ENCODE measurements at places on chromosomes 4 and X. TPM values are rescaled to one million over a fixed set of nuclear protein-coding genes. Genes with fewer than 3 reads are reported as not detected.

Gene NDNF
- 12.0 TPM for total RNA-seq

Gene CEP44
- 15.6 TPM for total RNA-seq

Gene MAGEA2B
- not detected for total RNA-seq

Gene FAM9C
- not detected for total RNA-seq

Gene CT45A1
- total RNA-seq = 0.13 TPM

Gene MXRA5
- total RNA-seq = 47.2 TPM

DNA sequence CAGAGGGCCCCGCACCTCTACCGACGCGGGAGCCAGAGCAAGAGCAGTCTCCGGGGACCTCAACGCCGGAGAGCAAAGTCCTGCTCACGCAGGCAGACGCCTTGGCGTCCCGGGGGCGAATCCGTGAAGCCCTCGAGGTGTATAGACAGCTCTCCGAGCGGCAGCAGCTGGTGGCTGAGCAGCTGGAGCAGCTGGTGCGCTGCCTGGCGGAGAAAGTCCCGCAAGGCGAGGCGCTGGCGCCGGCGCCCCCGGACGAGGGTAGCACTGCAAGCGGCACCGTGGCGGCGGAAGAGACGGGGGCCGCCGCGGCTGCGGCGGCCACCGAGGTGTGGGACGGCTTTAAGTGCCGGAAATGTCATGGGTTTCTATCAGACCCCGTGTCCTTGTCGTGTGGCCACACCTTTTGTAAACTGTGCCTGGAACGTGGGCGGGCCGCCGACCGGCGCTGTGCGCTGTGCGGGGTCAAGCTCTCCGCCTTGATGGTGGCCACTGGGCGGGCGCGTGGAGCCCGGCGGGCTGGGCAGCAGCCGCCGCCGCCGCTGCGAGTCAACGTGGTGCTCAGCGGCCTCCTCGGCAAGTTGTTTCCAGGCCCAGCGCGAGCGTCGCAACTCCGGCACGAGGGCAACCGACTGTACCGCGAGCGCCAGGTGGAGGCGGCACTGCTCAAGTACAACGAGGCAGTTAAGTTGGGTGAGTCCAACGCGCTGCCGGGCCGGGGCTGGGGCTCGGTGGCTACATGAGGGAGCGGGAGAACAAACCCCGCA lies 672 bp downstream of the LONRF3 start:
- H3K27ac ChIP-seq = no peak overlapping the region
- peaks cover 67% of the 10 kb centered on the region for H3K27me3 ChIP-seq
- no peaks in the 10 kb centered on the region for H3K36me3 ChIP-seq
- H3K4me3 ChIP-seq = peak overlapping the region; percentile 31
- peaks cover 20% of the 10 kb centered on the region for H3K4me1 ChIP-seq

- no peak overlapping the region for H3K27ac ChIP-seq
- H3K36me3 ChIP-seq = no peaks in the 10 kb centered on the region
- DNase-seq = no peak
Measured at GRCh38 chr4:78779280-78779679, 3.1 kb downstream of the BMP2K start.

- DNase-seq = no peak
- peak overlapping the region; percentile 15 for H3K27ac ChIP-seq
- peaks cover 16% of the 10 kb centered on the region for H3K27me3 ChIP-seq
- no peaks in the 10 kb centered on the region for H3K4me1 ChIP-seq
- no peak overlapping the region for H3K4me3 ChIP-seq
- H3K36me3 ChIP-seq = no peaks in the 10 kb centered on the region
Measured at GRCh38 chrX:115582616-115583495, 21.9 kb downstream of the PLS3 start.

DNA sequence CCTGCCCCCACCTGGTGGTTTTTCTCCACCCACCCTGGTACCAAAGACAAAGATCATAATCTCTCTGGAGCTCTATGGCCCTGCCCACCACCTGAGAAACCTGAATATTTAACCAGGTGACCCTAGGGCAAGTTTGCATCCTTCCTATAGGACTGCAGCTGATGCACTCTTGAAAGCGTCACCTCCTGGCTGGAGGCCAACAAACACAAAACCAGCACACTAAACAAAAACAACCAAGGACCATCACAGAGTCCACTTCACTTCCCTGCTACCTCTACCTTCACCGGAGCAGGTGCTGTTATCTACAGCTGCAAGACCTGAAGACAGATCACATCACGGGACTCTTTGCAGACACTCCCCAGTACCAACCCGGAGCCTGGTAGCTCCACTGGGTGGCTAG lies 296.7 kb upstream of the FGF13 start:
- no peak for DNase-seq
- no peak overlapping the region for H3K27ac ChIP-seq
- no peaks in the 10 kb centered on the region for H3K4me1 ChIP-seq
- H3K36me3 ChIP-seq = no peaks in the 10 kb centered on the region
- peaks cover 2% of the 10 kb centered on the region for H3K27me3 ChIP-seq
- no peak overlapping the region for H3K4me3 ChIP-seq

DNA sequence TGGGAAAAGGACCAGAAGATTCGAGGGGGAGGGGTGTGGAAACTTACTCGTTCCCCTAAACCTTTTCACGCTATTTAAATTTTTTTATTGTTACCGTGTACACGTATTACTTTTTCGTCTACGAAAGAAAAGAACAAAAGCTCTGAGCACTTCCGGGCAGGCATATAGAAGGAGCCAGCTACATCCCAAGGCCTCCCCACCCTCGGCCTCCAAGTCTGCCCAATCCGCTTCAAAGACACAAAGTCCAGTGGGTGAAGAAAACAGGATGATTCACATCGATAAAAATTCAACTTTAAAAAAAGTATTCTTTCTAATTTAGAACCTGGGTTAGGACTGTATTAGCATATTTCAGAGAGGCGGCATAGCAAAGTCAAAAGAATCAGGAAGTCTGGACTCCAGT lies 23.1 kb downstream of the SEL1L3 start:
- no peak overlapping the region for H3K27ac ChIP-seq
- H3K4me3 ChIP-seq = no peak overlapping the region
- no peaks in the 10 kb centered on the region for H3K4me1 ChIP-seq
- no peak for DNase-seq
- H3K27me3 ChIP-seq = no peaks in the 10 kb centered on the region

DNA sequence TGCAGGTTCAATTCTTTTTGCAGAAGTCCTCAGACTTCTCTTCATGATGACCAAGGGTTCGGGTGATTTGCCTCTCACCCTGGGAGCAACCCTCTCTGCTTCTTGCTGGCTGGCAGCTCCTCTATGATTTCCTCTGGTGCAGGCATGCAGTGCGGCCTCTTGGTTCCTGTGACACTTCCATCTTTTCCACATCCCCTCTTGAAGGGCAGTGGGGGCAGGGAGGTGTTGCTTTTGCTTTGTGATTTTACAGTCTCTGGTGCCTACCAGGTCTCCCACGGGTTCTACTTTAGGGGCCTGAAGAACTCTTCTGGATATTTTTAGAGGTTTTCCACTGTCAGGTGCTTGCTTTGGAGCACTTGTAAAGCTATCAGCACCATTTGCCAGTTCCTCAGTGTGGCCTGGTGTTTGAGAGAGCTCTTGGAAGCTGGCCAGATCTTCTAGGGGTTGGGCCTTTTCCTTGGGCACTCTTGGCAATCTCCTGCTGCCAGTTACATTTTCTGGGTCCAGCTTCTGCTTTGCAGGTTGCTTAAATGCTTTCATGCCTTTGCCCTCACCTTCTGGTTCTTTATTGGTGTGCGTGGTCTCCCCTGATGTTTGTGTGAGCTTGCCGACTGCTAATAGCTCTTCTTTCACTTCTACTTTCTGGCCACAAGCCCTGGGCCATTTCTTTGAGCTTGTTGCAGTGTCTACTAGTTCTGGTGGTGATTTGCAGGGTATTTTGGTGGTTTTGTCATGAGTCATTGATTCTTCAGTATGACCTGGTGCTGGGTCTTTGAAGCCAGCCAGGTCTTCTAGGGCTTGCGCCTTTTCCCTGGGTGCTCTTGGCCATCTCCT lies 11.5 kb upstream of the CHST7 start:
- H3K4me1 ChIP-seq = peaks cover 3% of the 10 kb centered on the region
- H3K36me3 ChIP-seq = no peaks in the 10 kb centered on the region
- H3K27ac ChIP-seq = no peak overlapping the region
- no peak overlapping the region for H3K4me3 ChIP-seq
- no peak for DNase-seq

- H3K36me3 ChIP-seq = no peaks in the 10 kb centered on the region
- no peak overlapping the region for H3K27ac ChIP-seq
- H3K27me3 ChIP-seq = no peaks in the 10 kb centered on the region
- no peaks in the 10 kb centered on the region for H3K4me1 ChIP-seq
- no peak for DNase-seq
- no peak overlapping the region for H3K4me3 ChIP-seq
Measured at GRCh38 chr4:15027921-15028435, 25.7 kb downstream of the CPEB2 start.

- no peaks in the 10 kb centered on the region for H3K36me3 ChIP-seq
- no peak overlapping the region for H3K4me3 ChIP-seq
- no peaks in the 10 kb centered on the region for H3K27me3 ChIP-seq
- no peaks in the 10 kb centered on the region for H3K4me1 ChIP-seq
Measured at GRCh38 chr4:32884198-32884597, 2164.0 kb downstream of the PCDH7 start.

DNA sequence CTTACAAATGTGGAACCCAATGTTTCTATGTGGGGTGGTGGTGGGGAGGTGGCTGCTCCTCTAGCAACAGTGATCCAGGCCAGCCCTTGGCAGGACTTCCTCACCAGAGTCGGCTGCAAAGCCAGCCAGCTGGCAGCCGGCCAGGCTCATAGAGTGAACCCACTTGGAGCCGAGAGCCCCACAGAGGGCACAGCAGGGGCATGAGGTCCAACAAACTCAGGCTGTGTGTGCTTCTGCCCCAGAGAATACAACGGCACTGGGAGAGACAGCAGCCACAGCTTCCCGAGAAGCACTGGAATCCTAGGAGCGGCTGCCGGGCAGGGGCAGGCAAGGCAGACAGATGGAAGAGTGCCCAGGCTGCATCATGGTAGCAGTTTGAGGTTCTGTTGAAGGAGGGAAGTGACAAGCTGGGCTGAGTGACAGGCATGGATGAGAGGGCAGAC lies 23.5 kb upstream of the SOWAHD start:
- H3K4me1 ChIP-seq = peaks cover 6% of the 10 kb centered on the region
- peak; percentile 46 for DNase-seq
- H3K4me3 ChIP-seq = no peak overlapping the region
- H3K27me3 ChIP-seq = no peaks in the 10 kb centered on the region

DNA sequence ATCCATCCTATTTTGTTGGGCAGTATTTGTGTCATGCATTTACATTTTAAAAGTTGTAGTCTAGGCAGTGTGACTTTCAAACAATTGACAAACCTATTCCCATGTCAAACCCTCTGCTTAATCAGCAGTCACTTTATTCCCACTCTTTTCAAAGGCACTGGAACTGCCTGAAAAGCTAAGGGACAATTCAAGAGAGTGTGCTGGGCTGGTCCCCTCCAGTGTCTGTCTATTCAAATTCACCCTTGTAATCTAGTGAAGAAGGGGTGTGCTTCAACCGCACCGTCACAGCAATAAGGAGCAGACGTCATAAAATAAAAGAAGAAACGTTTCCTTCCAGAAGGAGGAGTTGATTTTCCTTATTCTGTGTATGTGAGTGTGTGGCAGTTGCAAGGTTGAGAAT lies 197.0 kb upstream of the MAD2L1 start:
- H3K4me1 ChIP-seq = no peaks in the 10 kb centered on the region
- no peaks in the 10 kb centered on the region for H3K36me3 ChIP-seq
- H3K27ac ChIP-seq = no peak overlapping the region
- H3K4me3 ChIP-seq = no peak overlapping the region

DNA sequence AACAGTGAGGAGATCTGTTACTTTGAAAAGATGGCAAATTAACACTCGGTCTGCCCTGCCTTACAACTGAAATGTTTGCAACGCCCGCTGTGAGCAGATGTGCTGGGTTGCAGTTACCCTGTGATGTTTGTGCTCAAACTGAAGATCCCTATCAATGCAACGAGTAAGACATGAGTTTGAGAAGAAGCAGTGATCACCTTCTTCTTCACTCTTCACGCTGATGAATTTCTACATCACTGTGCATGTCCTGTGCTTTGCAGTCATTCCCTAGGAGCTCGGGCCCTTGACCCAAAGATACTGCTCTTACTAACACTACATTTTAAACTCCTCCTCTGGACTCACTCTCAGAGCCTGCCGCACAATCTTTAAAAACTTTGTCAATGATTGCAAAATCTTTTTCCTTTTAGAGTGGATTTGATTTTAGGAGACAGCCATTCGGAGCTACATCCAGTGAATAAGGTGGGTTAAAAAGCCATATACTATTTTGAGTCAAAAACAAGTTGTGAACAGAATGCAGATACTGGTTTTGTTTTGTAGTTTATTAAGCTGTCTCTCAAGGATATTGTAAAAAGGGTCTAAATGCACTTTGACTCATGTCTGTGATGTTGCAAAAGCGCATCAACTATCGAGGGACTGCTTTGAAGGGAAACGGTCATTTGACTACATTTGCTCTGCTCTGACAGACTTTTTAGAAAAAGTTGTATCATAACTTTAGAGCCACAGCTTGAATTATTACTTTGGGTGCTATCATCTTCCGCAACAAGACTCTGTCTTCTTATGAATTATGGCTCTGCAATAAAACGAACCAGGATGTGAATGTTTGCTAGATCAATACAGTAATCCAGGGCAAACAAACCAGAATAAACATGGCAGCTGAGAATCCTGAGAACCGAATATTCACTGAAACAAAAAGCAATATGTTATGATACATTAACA lies 5.7 kb upstream of the RHOH start:
- DNase-seq = no peak
- H3K27ac ChIP-seq = no peak overlapping the region
- no peaks in the 10 kb centered on the region for H3K27me3 ChIP-seq
- no peaks in the 10 kb centered on the region for H3K36me3 ChIP-seq
- no peak overlapping the region for H3K4me3 ChIP-seq
- no peaks in the 10 kb centered on the region for H3K4me1 ChIP-seq

DNA sequence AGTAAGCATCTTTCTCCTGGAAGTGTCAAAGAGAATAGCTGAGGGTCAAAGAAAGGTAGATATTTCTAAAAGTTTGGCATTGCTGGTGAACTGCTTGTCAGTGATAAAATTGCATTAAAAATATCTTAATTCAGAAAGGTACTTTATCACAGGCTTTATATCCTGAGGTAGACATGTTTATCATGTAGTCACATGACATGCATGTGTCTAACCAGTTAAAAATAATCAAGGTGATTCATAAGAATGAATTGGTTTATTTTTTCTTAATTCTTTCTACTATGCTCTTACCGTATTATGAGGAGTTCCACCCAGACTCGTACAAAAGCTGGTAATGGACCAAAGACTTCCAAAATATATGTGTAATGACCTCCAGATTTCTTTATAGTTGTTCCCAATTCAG lies 6.1 kb downstream of the SLC7A11 start:
- H3K27ac ChIP-seq = no peak overlapping the region
- no peak overlapping the region for H3K4me3 ChIP-seq
- DNase-seq = no peak
- H3K4me1 ChIP-seq = no peaks in the 10 kb centered on the region
- no peaks in the 10 kb centered on the region for H3K27me3 ChIP-seq

GRCh38 chr4:56444719-56445118 lies 8.7 kb downstream of the PAICS start:
- H3K4me1 ChIP-seq = no peaks in the 10 kb centered on the region
- H3K4me3 ChIP-seq = no peak overlapping the region
- no peak overlapping the region for H3K27ac ChIP-seq
- H3K27me3 ChIP-seq = no peaks in the 10 kb centered on the region
- H3K36me3 ChIP-seq = peaks cover 27% of the 10 kb centered on the region
